Substantia nigra (tissue), 51 donors: ENCODE measurements at places on chromosomes 2 and 18.

- no peak for DNase-seq
These were observed 226.1 kb upstream of the HNRNPA3 start for GRCh38 chr2:176986487-176986886.

DNA sequence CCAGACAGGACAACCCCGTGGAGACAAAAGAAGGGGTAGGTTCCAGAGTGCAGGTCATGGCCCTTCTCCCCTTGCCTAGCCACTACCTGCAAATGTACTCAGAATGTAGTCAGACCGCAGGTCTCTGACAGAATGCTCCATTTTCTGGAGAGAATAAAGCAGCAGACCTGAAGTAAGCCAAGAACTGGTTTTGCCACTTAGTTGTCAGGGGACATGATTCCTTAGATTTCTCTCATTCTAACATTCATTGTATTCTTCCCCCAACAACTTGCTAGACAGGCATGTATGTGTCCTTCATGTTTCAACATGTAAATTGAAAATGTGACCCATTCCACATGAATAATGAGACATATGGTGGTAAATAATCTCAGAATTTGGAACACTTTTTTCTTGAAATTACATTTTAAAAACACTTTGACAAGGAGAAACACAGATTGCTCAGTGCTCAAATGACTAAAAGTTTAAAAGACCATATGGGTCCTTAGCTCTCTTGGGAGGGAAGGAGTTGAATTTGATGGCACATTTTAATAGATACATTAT, 142.4 kb downstream of the CCBE1 start:
- no peak for DNase-seq

GRCh38 chr18:64991102-64991501, 759.7 kb upstream of the CDH7 start:
- DNase-seq, result no peak

GRCh38 chr2:30216157-30216556, 15.2 kb upstream of the LBH start:
- DNase-seq, result no peak

- no peak for DNase-seq
These were observed 80.0 kb downstream of the EPB41L3 start for GRCh38 chr18:5463831-5464230.

- no peak for DNase-seq
These were observed 19.7 kb downstream of the ZBTB14 start for GRCh38 chr18:5275872-5276271.

GRCh38 chr2:62478093-62478580, 27.9 kb downstream of the TMEM17 start:
- DNase-seq, result no peak

DNA sequence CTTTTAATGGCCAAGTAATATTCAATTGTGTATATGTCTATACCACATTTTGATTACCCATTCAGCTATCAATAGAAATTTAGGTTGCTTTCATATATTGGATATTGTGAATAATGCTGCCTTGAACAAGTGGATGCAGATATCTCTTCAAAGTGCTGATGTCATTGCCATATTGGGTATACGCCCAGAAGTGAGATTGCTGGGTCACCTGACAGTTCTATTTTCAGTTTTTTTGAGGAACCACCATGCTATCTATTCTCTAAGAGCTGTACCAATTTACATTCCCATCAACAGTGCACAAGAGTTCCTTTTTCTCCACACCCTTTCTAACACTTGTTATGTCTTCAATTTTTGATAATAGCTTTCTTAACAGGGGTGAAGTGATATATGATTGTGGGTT, 306.9 kb downstream of the ZNF516 start:
- no peak for DNase-seq
